ENCODE measurements at places on chromosomes 16 and 17.

DNA sequence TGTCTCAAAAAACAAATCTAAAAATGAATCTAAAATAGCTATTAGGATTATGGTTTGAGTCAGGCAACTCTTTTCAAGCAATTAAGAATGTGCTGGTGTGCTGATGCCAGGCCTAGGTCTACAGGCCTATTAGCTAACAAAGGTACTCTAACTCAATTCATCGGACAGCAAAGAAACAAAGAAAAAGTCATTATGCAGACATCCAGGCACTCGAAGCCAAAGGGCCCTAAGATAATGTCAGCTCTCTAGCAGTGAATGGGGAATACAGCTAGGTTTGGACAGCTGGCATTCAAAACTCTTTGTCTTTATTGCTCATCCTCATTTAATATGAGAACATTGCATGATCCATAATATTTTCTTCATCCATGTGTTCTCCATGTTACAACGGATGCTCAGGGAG, 108.5 kb downstream of the TMEM114 start:
- no peak for DNase-seq

- DNase-seq, result no peak
Measured at GRCh38 chr17:6786618-6787017, 10.6 kb downstream of the FBXO39 start.

- no peak for DNase-seq
Measured at GRCh38 chr17:63311416-63311937, 134.6 kb downstream of the CYB561 start.

GRCh38 chr16:50490828-50491227, 57.4 kb upstream of the NKD1 start:
- no peak for DNase-seq

- no peak for DNase-seq
Measured at GRCh38 chr17:8068736-8069586, 18.6 kb downstream of the ALOX12B start.

- no peak for DNase-seq
Measured at GRCh38 chr17:54887787-54888186, 12.9 kb upstream of the TOM1L1 start.

- DNase-seq, result no peak
Measured at GRCh38 chr17:39443326-39443725, 7.7 kb downstream of the MED1 start.

DNA sequence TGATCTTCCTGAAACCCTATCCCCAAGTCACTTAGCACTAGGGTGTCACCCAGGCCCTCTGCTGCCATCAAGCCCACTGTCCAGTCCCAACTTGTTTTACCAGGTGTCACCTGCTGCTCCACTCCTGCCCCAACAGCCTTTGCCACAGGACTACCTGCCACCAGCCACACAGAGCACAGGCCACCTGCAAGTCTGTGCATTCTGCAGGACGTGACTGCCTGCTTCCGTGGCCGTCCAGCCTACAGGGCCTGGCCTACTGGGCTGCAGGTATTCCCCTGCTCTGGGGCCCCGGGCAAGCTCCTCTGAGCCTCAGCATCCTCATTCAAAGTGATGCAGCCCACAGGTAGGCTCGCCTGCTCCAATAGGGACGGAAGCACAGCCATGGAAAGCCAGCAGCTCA, 3.2 kb downstream of the MCRIP1 start:
- DNase-seq, result no peak

- DNase-seq, result no peak
Measured at GRCh38 chr17:18877104-18877645, 19.2 kb downstream of the PRPSAP2 start.

DNA sequence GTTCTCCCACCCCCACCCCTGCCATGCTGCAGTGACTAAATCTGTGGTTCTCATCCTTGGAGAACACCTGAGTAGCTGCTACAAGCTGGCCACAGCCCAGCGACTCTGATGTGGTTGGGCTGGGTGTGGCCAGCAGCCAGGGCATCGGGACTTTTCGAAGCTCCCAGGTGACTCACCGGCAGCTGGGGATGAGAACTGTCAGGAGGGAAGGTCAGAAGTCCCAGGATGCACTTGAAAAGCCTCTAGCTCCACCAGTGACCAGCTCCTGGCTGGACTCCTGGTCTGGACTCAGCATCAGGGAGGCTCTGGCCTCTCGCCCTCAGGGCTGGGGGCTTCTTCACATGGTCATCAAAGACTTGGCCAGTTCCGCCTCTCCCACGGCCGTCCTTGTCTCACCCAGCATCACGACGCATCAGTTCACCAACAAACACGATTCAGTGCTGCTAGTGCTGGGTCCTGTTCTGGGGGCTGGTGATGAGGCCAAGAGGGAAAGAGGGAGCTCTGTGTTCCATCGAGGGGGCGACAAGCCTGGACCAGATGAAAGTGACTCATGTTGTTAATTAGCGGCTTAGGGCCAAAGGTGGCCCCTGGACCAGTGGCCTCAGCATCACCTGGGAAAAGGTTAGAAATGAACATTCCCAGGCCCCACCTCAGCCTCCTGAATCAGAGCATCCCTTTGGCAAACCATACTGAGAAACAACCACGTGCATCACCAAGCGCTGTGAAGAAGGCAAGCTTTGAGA, 3.9 kb upstream of the C17orf99 start:
- DNase-seq, result no peak

GRCh38 chr17:6474906-6475305, 30.7 kb downstream of the PIMREG start:
- no peak for DNase-seq

DNA sequence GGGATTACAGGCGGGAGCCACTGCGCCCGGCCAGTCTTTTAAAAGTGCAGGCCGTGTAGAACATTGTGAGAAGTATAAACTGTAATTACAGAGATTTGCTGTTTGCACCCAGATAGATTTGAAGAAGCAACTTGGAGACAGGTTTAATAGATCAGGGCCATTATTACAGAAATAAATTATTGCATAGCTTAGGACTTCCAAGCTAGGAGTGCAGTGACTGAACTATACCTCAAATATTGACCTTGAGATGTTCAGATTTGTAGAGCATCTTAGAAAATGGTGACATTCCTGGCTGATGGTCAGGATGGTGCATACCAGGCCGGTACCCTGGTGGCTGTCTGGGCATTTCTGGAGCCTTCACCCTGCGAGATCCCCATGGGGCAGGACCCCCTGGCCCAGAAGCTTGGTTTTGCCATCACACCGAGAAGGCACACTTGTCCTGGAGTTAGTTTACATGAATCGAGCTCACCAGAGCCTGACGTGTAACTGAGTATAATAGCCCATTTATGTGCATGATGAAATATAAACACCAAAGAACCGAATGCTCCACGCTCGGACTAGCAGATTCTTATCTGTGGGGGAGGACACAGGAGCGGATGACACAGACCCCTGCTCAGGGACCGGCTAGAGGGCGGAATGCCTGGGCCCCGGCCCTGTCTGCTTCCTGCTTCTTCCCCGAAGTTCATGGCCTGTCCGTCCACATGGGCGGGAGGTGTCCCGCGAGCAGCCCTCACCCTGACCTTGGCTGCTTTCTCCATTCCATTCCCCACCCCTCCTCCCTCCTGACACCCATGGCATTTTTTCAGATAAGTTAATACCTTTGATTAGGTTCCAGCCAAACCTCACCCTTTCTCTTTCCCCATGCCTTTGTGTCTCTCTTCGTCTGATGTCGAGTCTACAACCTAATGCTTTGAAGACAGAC, 32.1 kb downstream of the CCDC40 start:
- DNase-seq, result no peak

GRCh38 chr16:48596326-48596725, 13.7 kb downstream of the N4BP1 start:
- DNase-seq, result peak; percentile 39

DNA sequence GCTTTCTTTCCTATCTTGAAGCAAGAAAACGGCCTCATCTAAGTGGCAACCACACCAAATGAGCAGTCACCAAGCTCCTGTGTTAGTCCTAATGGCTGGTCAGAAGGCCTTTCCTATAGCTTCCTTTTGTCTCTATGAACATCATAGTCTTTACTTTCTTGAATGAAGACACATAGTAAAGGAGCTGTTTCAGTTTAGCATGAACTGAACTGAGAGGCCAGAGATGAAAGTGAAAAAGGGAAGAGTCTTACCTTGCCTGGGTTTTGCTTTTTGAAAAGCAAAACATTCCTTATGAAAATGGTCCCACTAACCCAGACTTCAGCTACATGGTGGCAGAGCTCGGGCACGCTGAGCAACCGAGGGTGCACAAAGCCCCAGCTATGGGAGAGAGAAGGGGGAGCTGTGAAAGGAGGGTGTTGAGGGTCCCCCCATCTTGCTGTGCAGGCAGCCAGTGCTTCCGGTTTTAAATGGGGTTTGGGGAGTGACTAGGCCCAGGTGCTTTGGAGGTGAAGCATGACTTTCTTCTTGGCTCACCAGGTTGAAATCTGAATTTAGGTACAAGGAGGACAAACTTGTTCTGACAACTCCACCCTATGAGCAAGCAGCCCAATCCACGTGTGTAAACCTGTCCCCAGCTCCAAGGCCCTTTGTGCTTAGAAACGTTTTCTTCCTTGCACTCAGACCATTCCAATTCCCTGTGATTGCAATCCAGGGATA, 9.1 kb upstream of the PSMC3IP start:
- no peak for DNase-seq

GRCh38 chr17:39200957-39201510, 951 bp downstream of the RPL19 start:
- no peak for DNase-seq

GRCh38 chr17:74758848-74759168, 10.4 kb downstream of the NHERF1 start:
- no peak for DNase-seq

GRCh38 chr17:33778505-33779233, 476.4 kb upstream of the CCL2 start:
- no peak for DNase-seq

- DNase-seq, result no peak
Measured at GRCh38 chr17:50767030-50767429, 288 bp downstream of the ANKRD40CL start.

GRCh38 chr17:32519228-32520103, 32.7 kb downstream of the CDK5R1 start:
- peak; percentile 84 for DNase-seq

GRCh38 chr16:24966634-24967033, 48.5 kb downstream of the ARHGAP17 start:
- DNase-seq, result no peak

GRCh38 chr16:11546608-11547061, 40.1 kb downstream of the LITAF start:
- no peak for DNase-seq

DNA sequence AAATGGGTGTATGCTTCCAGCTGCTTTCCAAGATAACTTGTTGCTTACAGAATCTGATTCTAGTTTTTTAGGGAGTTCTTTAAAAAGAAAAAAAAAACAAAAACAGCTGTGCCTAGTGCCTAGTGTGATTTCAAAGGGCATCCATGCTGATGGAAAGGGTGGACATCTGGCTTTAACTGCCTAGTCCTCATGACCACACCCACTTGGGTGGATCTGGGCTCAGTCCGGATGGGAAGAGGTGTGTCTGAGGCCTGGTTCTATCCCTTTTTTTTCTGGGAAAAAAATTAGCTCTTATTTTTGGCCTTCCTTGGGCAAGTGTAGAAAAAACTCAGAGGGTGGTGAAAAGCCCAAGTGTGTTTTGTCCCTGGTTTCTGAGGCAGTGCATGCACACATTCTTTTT, 132.3 kb upstream of the CDH11 start:
- DNase-seq, result no peak
